Kasumi-1 (cell line): ENCODE measurements at places on chromosomes 3 and 15.

DNA sequence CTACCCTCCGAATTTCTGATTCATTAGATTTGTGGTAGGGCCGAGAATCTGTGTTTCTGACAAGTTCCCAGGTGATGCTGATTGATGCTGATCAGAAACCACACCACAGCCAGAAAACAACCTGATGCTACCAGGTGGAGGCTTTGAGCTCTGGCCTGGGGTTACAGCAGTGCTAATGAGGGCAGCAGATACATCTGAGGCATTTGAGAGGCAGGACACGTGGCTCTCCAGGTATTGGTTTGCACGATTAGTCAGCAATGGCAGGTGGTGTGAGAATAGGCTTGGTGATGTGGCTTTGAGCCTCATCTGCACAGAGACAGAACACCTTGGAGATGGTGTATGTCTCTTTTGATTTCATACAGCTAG is 78.8 kb upstream of the THBS1 start:
- no peak for DNase-seq

- DNase-seq, result no peak
Measured at GRCh38 chr15:58295637-58296215, 136.1 kb upstream of the LIPC start.

DNA sequence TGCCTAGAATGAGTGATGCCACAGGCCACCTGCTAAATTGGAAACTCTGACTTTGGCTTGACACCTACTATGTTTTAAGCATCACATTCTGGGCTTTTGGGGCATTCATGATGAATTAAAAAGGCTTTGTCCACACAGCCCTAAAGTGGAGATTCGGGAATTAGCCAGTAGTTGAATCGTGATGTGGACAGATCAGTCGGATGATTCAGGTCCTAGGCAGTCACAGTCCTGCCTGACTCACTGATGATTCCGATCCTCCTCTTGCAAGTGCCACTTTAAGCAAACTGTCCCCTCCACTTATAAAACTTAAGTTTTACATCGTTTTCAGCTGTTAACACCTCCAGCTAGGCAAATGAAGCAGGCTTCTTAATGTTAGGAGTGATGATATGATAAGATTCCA is 75.3 kb downstream of the SYNPR start:
- no peak for DNase-seq

GRCh38 chr3:56894881-56895431 is 93.2 kb upstream of the ARHGEF3 start:
- no peak for DNase-seq

DNA sequence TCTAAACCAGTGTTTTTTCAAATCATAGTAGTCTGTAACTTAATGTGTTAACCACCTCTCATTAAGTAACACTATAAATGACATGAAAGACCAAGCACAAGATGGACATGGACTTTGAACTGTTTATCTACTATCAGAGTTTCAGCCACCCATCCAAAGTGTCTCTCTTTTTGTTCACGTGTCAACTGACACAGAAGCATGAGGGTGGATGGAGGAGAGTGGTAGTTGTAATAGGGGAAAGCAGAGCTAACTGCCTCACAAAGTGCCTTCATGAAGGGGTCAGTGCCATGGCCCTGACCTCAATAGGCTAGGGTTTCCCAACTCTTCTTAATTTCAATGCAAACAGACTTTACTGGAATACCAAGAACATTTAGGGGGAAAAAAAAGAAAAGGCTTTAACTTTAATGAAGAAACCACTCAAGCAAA is 32.1 kb upstream of the TRPM7 start:
- DNase-seq, result no peak

DNA sequence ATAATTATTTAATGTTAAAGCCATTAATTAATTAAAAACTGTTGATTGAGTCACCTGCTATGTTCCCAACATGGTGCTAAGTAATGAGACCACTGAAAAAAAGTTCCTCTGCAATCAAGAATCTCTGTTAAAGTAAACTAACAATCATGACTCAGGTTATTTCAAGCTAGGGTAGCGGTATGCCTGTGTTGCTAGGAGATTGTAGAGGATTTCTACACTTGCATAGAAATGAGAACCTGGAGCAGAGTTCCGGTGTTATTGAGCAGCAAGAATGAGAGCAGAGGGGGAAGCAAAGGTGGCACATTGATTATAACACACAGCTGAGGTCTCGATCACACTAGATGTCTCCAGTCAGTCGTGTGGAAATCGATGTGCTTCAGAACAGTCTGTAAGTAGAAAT is 41.4 kb downstream of the C3orf85 start:
- no peak for DNase-seq

GRCh38 chr3:138327831-138328230 is 1.8 kb downstream of the NME9 start:
- no peak for DNase-seq

DNA sequence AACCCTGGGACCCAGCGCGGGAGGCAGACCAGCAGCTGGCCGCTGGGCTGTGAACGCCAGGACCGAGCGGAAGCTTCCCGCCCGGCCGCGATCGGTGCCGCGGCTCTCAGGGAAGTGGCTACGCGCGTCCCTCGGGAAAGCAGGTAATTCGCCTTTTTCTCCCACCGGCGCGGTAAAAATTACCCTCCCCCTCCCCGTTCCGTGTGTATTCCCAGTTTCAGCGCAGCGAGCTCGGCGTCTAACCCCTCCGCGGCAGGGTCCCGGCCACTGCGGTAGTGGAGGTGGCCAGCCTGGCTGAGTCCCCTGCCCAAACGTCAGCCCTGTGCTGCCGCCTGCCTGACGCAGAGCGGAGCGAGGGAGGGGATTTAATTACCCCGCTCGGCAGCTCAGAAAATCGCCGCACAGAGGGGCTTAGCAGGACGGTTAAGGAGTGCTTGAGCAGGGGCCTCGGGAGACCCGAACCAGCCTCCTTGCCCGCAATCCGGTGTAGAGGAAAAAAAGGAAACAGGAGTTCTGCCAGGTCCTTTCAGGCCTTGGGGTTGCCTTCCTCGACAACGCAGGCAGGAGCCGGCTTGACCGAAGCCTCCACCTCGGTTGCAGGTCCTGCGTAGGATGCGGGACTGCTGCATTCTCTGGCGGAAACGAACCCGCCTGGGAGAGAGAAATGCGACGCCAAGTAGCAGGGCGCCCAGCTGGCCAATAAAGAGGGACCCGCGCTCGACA is 2.9 kb downstream of the GATA2 start:
- DNase-seq, result no peak

DNA sequence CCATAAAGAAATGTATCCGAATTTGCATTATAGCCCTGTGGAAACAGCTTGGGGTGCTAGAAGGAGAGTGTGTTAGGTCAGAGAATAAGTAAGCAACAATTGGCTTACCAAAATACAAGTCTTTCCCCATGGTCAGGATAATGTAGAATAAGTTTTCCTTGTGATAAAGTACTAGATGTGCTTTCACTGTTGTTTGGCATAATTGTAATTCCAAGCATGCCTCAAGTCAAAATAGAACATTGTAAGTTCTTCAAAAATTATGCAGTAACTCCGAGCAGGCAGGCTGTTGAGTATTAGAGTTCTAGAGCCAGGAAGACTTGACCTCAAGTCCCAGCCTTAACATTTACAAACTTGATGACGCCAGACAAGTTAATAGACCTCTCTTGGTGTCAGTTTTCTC is 242.0 kb downstream of the TUSC7 start:
- no peak for DNase-seq

DNA sequence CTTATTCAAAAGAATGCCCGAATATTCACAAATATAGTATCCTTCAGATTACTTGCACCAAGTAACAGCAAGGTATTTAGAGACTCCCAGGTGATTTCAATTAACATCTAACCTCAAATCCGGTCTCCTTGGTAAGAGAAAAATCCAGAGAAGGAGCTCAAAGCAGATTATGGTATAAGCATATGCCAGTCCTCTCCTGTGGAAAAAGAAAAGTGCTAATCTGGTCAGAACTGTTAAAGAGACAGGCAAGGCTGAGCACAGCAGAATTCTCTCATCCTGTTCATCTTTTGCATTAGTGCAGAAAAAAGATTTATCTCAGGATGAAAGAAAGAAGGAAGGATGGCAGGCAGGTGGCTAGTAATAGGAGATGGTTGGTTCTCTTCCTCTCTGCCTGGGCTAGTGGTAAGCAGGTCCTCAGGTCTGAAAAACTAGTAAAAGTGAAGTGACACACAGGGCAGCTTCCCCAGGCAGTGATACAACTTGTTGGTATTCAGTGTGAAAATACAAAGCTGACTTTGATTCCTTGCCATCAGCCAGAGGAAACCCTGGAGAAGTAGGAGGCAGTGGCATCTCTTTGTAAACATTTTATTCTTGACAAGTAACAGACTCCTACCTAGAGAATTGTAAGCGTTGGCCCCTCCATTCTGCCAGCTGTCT is 14.2 kb downstream of the ATXN7 start:
- no peak for DNase-seq

DNA sequence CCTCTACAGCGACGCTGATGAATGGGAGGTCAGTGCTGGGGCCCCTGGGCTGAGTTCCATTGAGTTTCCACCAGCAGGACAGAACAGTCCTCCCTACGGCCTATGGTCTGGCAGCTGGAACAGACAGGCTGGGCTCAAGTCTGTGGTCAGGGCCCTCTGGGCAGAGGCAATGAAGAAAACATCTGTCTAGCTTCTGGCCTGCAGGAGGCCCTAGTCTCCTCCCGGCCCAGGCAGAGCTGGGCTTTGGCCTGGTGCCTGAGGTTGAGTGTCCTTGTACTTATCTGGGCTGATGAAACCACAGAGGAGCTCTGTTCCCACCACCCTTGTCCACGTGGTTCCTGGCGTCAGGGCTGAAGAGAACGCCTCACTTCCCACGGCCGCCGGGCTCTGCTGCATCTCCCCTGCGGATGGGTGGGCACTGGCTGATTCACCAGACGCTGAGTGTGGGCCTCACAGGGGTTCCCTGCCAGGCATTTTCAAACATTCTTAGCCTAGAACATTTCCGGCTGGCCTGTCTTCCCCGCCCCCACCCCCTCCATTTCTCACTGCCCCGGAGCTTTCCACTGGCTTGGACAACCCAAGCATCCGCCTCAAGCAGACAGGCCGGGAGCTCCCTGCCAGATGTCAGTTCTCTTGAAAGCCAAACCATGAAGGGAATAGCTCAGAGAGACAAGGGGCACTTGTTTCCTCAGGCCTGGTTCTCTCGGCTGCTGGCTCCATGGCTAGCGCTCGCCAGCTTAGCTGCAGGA is 20.3 kb downstream of the PPCDC start:
- DNase-seq, result peak; percentile 24

DNA sequence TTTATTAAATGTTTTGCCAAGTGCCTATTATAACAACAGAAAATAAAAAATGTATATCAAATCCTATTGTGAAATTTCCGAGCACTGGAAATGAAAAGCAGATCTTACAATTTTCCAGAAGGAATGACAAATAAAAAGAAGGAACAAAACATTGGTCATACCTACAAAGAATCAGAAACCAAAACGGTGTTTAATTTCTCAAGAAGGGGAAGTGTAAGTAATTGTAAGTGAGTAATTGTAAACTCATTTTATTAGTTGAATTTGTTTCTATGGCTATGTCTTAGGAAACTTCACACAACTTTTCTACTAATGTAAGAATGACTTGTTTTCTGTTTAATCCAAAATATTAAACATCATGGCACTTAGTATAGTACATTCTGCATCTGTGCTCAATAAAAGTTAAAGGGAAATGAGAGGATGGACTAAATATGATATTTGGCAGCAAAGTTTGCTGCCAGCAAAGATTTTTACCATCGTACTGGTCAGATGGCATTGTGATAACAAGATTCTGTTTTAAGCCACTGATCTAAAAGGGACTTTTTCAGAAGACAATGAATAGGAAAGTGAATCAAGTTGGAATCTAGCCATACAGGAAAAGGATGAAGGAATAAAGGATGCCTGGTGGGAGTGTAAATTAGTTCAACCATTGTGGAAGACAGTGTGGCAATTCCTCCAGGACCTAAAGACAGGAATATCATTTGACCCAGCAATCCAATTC is 232.4 kb downstream of the NFKBIZ start:
- no peak for DNase-seq

DNA sequence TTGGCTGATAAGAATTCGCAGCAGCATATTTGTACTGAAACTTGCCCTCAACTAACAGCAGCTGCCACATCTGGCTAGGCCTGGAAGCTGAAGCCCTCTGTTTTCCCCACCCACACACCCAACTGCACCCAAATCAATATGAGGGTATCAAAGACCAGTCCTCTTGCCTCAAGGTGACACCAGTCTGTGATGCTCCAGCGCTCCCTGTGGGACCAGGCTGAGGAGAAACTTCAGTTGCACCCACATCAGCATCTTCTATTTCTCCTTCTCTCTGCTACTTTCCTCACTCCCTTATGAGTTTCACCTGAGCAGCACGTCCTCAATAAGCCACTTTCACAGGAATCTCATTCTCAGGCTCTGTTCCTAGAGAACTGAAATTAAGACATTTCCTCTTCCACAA is 18.7 kb upstream of the GRAMD1C start:
- DNase-seq, result no peak

GRCh38 chr3:129702934-129703712 is 96.6 kb upstream of the PLXND1 start:
- no peak for DNase-seq

GRCh38 chr3:178532476-178532875 is 3.8 kb upstream of the KCNMB2 start:
- no peak for DNase-seq

DNA sequence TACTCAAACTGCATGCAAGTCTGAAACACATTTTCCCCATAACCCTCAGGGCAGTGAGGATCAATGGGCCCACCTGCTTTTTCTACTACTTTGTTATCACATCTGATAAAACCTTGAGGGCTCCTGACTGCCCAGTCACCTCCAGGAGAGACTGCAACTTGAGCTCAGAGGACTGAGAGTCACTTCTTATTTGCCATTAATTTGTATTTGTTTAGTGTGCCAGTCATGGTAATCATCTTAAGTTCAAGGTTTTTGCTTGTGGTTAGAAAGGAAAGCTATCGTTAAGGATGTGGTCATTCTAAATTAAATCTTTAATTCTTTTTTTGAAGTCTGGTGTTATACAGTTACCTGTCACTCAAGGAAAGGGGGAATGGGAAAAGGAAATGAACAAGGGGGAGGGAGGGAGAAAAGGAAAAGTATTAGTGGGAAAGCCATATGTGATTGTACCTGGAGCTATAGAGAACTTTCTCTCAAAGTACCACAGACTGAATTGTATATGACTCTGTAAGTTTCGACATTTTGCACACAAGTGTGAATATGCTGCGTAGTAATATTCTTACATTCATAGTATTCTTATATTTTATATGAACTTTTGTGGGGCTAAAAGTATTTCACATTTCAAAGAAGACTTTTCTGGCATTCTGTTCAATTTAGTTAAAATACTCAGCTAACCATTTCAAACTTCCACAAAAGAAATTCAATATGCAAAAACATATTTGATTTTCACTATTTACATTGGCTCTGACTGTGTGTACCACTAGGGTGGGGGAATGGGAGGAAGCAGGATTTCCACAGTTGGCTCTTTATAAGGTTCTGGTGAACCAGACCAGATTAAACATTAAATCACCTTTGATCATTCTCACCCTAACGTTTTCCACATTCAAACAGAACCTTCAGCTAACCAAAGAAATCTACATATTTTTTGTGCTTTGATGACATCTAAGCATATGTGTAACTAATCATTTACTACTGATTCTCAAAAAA is 166.5 kb upstream of the ATP11B start:
- DNase-seq, result no peak

- no peak for DNase-seq
Measured at GRCh38 chr15:58284293-58284692, 146.1 kb downstream of the AQP9 start.

GRCh38 chr15:45644437-45644836 is 9.6 kb downstream of the SQOR start:
- no peak for DNase-seq

GRCh38 chr15:90064911-90065681 is 37.2 kb downstream of the IDH2 start:
- DNase-seq, result peak; percentile 37

GRCh38 chr15:68145706-68146105 is 59.4 kb downstream of the CALML4 start:
- no peak for DNase-seq
